ENCODE measurements at places on chromosomes 2 and 18.

DNA sequence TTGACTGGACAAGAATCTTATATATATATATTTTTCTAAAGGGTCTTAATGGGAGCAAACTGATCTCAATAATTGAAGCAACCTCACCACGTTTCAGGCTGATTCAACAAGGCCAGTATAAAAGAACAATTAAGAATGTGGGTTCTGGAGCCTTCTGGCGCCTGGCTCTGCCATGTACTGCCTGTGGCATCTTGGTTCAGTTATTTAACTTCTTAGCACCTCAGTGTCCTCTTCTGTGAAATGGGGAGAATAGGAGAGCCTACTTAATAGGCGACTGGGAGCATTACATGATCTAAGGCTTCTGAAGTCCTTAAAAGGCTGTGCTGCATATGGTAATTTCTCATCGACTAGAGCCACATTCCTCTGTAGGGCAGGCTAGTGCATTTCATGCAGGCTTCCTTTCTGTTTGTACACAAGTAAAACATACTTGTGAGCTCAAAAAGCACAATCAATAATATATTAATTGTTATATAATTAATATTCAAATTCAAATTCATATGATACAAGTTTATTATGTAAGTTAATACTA is 118.4 kb upstream of the LYPD1 start:
- no peak for DNase-seq

GRCh38 chr2:229118927-229119326 is 152.2 kb downstream of the PID1 start:
- DNase-seq, result no peak

- no peak for DNase-seq
These were observed 31.5 kb upstream of the FAM124B start for GRCh38 chr2:224433442-224433841.

DNA sequence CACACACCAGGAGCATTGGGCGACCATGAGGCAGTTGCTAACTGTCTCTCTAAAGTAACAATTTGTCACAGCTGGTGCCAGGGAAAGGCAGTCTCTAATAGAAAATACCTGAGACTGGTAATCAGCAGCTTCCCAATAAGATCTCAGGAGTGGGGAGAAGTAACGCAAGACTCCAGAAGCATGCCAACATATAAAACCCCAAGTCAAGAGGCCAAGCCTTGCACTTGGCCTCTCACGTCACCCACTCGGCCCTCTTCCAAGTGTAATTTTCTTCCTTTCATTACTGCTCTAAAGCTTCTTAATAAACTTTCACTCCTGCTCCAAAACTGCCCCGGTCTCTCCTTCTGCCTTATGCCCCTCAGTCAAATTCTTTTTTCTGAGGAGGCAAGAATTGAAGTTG is 455.6 kb upstream of the ACVR2A start:
- DNase-seq, result no peak

DNA sequence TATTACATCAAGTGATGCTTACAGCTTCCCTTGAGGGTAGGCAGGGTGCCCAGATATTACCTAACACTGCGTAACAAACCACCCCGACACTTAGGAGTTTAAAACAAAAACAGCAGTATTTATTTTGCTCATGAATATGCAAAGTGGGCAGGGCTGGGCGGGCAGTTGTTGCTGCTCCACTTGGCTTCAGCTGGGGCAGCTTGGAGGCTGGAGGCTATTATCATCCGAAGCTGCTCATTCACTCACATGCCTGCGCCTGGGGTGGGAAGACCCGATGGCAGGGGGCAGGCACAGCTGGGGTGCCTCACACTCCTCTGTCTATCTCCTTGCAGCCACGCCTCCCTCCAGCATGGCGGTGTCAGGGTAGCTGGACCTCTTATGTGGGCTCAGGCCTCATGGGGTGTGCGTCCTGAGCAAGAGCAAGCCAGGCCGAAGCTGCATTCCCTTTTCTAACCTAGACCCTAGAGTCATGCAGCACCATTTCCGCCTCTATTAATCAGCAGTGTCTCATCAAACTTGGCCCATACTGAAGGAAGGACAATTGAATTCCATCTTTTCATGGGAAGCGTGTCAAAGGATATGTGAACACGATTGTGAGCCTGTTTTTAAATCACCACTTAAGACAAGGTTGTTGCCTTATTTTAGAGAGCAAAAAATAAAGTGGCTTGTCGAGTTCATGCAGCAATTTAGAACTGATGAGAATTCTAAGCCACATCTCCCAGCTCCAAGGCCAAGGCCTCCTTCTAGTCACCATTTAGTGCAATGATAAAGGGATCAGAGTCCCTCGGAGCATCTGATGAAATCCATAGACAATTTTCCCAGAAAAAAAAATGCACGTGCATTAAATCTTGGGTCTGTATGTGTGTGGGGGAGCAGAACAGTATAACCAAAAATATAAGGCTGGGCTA is 54.9 kb downstream of the SDC1 start:
- DNase-seq, result no peak

- DNase-seq, result no peak
These were observed 26.2 kb upstream of the XDH start for GRCh38 chr2:31440764-31441163.

- no peak for DNase-seq
These were observed 38.0 kb upstream of the ACVR2A start for GRCh38 chr2:147806846-147807245.

GRCh38 chr2:218970894-218971293 is 11.4 kb downstream of the CDK5R2 start:
- DNase-seq, result no peak

DNA sequence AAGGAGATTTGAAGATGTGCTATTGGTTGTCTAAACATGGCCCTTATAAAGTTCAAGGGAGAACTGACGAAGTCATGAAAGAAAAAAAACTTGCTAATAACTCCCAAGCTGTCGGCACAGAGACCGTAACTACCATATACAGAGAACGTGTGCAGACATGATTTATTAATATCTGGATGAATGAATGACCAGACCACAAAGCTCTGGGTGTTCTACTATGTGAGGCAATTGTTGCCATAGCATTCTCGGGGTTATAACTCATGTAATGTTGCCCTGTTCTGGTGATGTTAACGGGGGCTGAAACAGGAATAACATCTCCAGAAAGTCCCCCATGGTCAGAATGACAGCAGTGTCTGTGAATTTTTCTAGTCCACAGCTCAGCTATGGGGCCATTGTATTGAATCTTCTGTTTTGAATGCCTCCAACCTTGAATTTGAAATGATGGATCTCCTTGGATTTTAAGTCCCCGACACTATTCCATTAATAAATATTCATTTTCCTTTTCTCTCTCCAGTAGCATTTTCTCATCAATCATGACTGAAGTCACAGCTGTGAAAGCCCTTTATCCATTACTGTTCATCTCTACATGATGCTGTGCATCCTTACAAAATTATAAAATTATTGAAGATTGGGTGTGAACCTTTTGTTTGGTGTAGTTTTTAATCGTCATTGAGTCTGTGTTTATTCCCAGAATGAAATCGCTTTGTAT is 483.4 kb upstream of the KLHL29 start:
- no peak for DNase-seq

GRCh38 chr2:42317486-42317885 is 43.5 kb downstream of the COX7A2L start:
- DNase-seq, result peak; percentile 50

- no peak for DNase-seq
These were observed 39.6 kb downstream of the LCLAT1 start for GRCh38 chr2:30486655-30487054.

DNA sequence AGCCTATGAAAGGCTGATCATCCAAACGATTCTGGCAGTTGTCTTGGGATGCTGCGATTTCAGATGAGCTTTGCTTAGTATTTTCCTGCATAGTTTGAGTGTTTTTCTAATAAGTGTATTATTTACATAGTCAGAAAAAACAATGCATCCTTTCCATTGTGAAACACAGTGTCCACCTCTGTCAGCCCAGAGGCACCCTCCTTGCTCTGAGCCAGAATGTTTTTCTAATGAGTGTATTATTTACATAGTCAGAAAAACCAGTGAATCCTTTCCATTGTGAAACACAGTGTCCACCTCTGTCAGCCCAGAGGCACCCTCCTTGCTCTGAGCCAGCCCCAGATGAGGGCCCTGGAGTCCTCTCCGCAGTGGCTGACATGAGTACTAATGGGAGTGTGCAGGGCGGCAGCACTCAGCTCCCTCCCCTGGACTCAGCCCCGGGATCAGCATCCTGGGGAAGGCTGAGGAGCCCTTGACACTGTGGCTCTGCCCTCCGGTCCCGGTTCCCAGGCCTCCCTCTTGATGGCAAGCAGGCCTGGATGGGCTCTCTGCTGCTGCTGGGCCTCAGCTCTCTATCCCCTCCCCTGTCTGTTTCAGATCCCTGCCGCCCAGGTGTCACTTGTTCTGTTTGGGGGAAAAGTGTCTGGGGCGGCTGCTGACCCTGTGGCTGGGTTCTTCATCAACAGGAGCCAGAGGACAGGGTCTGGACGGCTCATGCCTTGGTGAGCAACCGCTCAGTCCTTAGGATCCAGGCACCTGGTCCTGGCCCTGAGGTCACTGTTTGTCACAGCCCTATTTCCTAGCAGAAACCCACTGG is 5.9 kb downstream of the MFSD2B start:
- no peak for DNase-seq

- DNase-seq, result no peak
These were observed 80.6 kb downstream of the OTX1 start for GRCh38 chr2:63131196-63131595.

DNA sequence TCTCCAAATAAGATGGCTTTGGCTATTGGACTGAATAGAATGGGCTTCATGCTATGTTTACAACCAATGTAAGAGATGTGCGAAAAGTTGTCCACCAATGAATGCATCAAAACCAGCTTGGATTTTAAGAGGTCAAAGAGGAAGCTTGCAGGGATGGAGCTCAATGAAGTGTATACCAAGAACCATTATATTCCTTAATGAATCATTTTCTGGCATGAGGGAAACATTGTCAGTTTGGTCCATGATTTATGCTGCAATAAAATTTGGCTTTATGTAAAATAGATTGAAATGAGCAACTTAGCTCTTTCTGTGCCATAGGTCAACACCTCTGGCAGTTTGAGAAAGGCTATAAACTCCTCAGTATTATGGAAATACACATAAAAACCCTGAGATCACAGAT is 107.3 kb downstream of the SH3BP4 start:
- DNase-seq, result no peak

DNA sequence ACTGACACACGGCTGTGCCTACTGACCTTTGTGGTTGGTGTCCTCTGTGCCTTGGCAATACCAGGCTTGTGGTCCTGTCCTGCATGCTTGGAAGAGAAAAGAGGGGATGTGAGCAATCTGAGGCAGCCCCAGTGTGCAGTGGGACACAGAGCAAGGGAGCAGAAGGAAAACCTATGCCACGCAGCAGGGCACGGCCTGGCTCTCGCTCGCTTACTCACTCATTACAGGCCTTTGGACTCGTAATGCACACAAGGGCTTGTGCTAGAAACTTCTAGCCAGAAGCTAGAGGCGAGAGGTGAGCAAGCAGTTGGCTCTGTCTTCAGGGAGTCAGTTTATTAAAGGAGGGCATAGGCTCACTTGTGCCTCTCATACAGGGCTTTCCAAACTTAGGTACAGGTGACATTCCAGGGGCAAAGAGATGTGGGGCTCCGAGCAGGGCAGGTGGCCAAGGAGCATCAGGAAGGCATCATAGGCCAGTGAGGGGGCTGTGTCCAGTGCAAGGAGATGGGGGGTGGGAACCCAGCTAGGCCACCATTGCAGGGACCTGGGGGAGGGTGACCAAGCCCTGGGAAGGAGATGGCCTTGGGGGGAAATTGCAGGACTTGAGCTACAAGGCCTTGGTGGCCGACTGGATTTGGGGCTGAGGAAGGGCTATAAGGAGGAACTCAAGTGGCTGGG is 100.8 kb downstream of the DYSF start:
- no peak for DNase-seq

DNA sequence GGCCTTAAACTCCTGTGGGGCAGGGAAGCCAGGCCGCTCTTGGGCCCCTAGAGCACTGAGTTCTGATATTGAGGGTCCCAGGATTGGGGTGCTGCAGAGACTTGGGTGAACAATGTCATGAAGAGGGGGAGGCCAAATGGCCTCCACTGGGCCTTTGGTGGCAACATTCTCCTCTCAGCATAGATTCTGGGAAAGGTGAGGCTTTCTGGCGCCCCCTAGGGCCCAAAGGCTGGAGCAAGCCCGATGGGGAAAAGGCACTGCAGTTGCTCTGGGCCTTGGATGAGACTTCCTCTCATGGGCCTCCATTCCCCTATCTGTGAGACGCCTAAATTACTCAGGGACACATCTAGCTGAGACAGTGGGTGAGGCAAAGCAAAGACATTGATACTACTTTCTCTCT is 84.8 kb downstream of the ACAA2 start:
- peak; percentile 8 for DNase-seq

DNA sequence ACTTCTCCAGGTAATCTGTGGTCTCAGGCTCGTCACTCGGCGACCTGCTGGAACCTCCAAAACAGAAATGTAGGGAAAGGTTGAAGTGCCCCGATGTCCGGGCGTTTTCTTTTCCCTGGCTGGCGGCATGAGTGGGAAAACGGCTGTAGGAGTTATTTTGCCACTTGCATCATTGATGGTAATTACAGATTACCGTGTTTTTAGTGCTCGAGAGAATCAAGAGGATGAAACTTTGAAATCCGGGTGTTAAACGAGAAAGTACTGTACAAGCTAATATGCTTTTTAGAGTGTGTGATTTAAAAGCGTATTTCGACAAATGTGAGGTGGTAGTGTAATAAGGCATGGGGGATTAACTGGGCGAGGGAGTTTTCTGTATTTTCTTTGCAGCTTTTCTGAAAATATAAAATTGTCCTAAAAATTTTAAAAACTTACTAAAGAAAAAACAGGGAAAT is 819 bp downstream of the GRHL1 start:
- DNase-seq, result no peak

- DNase-seq, result no peak
These were observed 241.3 kb downstream of the PAX3 start for GRCh38 chr2:222057347-222058073.

- no peak for DNase-seq
These were observed 20.9 kb downstream of the TMEM237 start for GRCh38 chr2:201622306-201622970.

GRCh38 chr2:12479065-12479601 is 237.6 kb upstream of the TRIB2 start:
- DNase-seq, result no peak

- no peak for DNase-seq
These were observed 381.9 kb upstream of the MC4R start for GRCh38 chr18:60754413-60755009.

- DNase-seq, result peak; percentile 33
These were observed 21.6 kb upstream of the GYPC start for GRCh38 chr2:126634273-126634861.

- DNase-seq, result no peak
These were observed 17.9 kb downstream of the CYP26B1 start for GRCh38 chr2:72129681-72130340.

DNA sequence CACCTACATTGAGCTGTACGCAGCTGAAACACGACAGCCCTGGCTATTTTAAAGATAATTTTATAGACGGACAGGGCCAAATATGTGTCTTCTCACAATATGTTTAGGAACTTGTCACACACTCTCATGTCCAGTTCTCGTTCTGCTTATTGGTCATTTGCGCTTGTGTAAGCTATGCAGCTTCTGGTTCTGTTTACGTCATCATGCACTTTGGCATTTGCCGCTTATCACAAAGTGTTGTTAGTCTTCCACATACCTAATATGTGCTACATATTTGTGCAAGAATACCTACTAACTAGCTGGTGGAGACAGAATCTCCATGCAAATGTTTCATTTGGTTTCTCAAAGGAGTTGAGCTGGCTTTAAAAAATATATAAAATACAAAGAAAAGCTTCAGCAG is 7.5 kb upstream of the ZNF516 start:
- DNase-seq, result no peak

GRCh38 chr18:48045744-48046143 is 115.3 kb upstream of the SMAD2 start:
- DNase-seq, result no peak

All from CD4-positive, alpha-beta T cell treated with Interleukin-4 for 1 hour (primary cell).